Mesenchymal stem cell (in vitro differentiated cells and primary cell): ENCODE measurements at places on chromosomes 7 and 10.
A peak's percentile ranks its signal among the peaks of the same experiment; 100 is the strongest.

DNA sequence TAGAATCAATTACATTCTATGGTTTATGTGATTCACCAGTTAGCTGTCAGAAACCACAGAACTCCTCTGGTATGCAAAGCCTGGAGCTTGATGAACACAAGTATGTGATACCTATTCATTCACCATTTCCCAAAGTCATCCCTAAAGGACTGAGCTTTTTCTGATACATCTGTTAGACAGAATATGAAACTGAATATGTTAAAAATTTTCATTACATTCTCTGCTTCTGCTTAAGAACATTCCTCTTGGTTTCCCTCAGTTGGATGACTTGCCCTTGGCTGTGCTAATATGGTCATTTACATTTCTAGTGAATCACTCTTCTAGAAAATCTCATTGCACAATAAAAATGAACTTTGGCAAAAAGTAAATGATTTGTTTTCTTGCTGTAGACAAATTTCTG, 10.8 kb upstream of the PON1 start:
- peak; percentile 21 for DNase-seq

- no peak for DNase-seq
These were observed 385.5 kb upstream of the PFKP start for GRCh38 chr10:2681891-2682290.

DNA sequence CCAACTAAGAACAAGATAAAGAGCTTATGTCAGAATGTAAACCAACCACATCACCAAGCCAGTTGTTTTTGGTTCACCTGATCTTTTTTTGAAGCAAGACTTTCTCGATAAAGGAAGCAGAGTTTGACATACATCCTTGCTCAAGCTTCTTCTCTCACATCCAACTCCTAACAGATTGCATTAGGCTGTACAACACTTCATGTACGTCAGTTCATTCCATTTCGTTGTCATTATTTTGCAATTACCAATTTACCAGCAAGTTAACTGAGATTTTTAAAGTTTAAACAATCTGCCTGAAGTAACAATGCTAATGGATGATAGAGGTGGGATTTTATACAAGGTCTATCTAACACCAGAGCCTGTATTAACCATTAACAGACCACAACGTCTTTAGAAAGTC, 41.0 kb downstream of the NRAP start:
- no peak for DNase-seq

DNA sequence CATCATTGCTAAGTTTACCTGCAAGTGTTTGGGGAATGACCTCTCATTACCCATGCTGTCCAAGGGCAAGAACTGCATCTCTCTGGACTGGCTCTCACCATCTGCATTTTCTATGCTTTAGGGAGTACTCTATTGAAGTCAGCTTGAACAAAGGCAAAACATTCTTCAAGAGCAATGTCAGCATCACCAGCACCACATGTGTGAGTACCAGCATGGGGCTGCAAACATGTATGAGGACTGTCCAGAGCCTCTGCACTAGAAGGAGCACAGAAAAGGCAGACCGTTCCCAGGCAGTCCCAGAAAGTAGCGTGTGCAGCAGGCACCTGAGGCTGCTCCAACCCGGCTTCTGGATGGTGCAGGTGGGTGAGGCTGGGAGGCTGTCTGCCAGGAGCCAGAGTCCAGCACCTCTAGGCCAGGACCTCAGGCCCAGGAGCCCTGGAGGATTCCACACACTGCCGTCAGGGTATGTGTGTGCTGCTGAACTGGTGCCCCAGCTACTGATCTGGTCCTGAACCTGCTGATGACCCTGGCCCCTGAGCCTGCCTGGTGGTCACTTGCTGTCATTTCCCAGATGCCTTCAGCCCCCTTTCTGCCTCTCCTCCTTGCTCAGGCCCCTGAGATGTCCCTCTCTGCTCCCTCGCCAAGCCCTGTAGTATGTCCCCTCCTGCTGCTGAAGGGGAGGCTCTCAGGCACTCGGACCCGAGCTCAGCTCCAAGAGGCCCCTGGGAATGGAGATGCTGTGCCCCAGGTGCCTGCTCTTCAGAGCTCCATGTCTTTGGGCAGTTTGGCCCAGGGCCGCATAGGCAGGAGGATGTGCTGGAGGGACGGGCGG, 20.7 kb downstream of the ANTXRL start:
- no peak for DNase-seq

DNA sequence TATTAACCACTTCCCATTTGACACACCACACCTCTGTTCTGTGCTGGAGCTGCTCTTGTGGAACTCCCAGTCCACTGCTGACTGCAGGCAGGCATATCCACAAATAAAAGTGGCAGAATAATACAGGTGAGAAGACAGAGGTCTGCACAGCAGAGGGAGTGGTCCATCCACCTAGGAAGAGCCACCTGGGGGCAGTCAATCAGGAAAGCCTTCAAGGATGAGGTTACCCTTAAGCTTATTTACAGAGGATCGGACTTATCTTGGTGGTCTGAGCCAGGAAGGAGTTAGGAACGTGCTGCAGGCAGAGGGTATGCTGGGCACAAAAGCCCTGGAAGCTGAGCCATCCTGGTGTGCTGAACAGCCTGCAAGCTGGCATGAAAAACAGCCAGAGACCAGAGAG, 78.7 kb downstream of the FRMPD2 start:
- DNase-seq: no peak

GRCh38 chr10:101932183-101932582, 88.6 kb upstream of the KCNIP2 start:
- no peak for DNase-seq

DNA sequence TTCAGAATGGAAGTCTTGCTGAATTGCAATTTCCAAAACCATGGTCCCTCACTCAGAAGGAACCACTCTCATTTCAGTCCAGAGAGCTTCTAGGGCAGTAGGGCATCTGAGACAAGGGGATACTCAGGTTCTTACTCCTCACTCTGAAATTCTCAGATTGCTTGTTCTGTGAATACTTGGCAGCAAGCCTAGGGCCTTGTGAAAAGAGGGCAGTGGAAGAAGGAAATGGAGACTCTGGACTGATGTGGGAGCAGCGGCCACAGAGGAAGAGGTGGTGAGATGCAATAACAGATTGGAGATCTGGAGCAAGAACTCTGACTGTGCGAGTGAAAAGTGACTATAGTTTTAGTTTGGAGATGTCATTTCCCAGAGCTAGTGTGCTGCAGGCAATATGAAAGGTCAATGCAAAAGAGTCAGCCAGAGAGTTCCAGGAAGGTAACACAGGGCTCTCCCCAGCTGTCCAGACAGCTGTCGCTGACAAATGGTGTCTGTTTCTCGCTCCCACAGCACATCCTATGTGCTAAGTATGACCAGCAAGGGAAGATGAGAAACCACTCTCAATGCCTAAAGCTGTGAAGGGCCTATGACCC, 291.6 kb upstream of the KIAA1217 start:
- DNase-seq: no peak

DNA sequence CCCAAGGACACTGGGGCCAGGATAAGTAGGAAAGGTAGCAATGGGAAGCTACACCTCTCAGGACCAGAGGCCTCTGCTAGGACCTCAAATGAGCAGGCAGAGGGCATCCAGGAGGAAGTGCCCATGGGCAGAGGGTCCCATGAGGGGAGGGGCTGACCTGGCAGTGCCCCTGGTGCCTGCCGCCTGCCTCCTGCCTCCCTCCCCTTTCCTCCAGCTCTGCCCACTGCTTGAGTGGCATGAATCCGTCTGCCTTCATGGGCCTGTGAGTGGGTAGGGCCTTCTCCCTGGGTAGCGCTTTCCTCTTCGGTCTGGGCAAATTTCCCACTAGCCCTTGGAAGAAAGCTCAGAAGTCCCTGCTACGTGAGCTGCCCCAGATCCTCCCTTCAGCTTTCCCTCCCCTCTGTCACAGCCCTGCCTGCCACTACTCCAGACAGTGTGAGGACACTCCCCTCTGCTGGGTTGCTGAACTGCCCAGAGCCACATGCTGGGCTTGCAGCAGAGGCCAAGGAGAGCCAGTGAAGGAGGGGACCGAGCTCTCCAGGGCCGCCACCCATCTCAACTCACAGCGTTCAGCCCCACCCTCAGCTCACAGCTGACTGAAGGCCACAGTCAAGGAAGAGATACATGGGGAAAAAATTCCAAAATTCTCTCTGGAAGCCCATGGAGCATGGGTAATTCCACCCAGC, 141.4 kb downstream of the ARHGAP22 start:
- peak; percentile 25 for DNase-seq
